B cell (primary cell): ENCODE measurements at places on chromosomes 5 and 9. TPM values are rescaled to one million over a fixed set of nuclear protein-coding genes. Genes with fewer than 3 reads are reported as not detected.

The CDH12 gene
- total RNA-seq: not detected in 2 replicates

The CARTPT gene
- not detected in 2 replicates for total RNA-seq

The CAPSL gene
- total RNA-seq: not detected in 2 replicates

The TAF11L10 gene
- not detected in 2 replicates for total RNA-seq

The RASEF gene
- not detected in 2 replicates for total RNA-seq

The HSPA4 gene
- 95.0 TPM in 2 replicates for total RNA-seq

The GPR150 gene
- 0.27 and 0.34 TPM in 2 replicates for total RNA-seq
